Activated T-cell treated with anti-CD3 and anti-CD28 coated beads for 1 hour (primary cell): ENCODE measurements at places on chromosomes 16 and 17.

- DNase-seq: no peak
Observed at GRCh38 chr16:51971184-51971583, 575.8 kb downstream of the TOX3 start.

- no peak for DNase-seq
Observed at GRCh38 chr17:82003411-82004381, 19.0 kb downstream of the CENPX start.

GRCh38 chr17:53627511-53627910 lies 195.2 kb upstream of the KIF2B start:
- no peak for DNase-seq

DNA sequence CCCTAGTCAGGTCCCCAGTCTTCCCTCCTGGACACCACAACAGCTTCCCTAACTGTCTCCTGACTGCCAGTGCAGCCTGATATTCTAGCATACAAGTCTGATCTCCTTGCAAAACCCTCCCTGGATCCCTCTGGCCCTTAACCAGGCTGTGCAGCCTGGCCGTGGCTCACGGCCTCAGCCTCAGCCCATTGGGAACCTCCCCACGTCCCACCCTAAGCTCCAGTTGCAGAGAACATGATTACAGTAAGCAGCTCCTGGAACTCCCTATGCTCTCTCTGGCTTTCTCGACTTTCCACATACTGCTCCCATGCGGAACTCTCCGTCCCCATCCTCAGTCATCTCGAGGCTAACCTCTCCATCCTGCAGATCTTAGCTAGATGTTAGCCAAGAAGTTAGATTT lies 13.0 kb downstream of the ALOX12B start:
- DNase-seq: no peak

DNA sequence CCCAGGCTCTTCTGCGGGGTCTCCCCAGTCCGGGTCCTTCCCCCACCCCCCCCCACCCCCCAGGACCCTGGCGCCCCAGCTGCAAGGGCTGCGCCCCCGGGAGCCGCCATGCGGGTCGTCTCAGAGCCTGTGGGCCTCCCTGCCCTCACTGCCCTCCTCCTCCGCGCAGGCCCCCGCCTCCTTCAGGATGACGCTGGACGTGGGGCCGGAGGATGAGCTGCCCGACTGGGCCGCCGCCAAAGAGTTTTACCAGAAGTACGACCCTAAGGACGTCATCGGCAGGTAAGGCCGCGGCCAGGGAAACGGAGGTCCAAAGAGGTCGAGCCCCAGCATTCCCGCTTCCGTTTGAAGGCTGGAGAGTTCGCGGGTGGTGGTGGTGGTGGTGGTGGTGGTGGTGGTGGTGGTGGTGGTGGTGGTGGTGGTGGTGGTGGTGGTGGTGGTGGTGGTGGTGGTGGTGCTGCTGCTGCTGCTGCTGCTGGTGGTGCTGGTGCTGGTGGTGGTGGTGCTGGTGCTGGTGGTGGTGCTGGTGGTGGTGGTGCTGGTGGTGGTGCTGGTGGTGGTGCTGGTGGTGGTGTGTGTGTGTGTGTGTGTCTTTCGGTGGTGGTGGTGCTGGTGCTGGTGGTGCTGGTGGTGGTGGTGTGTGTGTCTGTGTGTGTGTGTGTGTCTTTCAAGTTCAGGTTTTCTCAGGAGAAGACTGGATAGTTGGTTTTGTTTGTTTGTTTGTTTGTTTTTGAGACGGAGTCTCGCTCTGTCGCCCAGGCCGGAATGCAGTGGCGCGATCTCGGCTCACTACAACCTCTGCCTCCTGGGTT lies 615 bp downstream of the PHKG2 start:
- DNase-seq: no peak

- no peak for DNase-seq
Observed at GRCh38 chr16:74321356-74321755, 24.7 kb downstream of the PSMD7 start.

GRCh38 chr17:81404558-81405165 lies 9.4 kb downstream of the BAHCC1 start:
- DNase-seq: no peak

GRCh38 chr17:560432-560873 lies 154.2 kb downstream of the VPS53 start:
- no peak for DNase-seq

DNA sequence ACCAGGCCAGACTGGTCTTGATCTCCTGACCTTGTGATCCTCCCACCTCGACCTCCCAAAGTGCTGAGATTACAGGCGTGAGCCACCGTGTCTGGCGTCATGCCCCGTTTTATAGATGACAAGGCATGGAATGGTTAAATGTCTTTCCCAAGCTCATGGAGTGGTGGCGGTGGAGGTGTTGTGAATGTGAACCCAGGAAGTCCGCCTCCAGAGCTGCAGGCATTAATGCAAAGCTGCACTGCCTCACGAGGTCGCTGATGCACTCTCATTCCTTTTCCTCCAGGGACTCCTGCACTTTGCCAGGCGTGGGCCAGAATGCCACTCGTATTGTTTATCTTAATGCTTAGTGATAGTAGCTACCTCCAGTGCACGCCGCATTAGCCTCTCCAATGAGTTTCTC lies 149.6 kb downstream of the WWOX start:
- no peak for DNase-seq
